ENCODE measurements at places on chromosomes 2 and 18. TPM values are rescaled to one million over a fixed set of nuclear protein-coding genes. Genes with fewer than 3 reads are reported as not detected.

- no peaks in the 10 kb centered on the region for H3K4me1 ChIP-seq
- H3K4me3 ChIP-seq: no peak overlapping the region
- peaks cover 5% of the 10 kb centered on the region for H3K36me3 ChIP-seq
- H3K27ac ChIP-seq: no peak overlapping the region
- no peaks in the 10 kb centered on the region for H3K27me3 ChIP-seq
Observed at GRCh38 chr2:201436141-201436540, 15.1 kb downstream of the TRAK2 start.

DNA sequence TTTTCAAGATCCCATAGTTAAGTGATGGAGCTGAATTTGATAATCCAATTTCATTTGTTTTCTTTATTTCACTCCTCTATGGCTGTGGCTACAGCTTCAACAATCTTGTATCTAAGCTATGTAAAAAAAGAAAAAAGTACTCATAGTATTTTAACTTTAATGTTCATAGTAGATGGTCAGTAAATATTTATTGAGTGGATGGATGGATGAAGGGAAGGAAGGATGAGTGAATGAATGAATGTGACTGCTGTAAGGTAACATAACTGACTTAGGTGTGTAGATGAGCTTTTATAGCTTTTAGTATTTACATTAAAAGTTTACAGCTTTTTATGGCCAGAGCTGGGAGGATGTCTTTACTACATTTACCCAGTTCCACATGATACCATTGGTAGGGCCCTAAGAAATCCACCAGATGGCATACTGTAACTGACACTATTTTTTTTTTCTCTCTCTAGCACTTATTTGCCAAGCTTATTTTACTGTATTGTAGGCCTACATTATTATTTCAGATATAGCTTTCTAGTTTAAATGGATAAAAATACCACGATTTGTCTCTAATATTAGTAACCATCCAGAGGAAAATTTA lies 13.4 kb upstream of the HRH4 start:
- H3K4me3 ChIP-seq: no peak overlapping the region
- DNase-seq: no peak
- H3K27me3 ChIP-seq: no peaks in the 10 kb centered on the region
- H3K4me1 ChIP-seq: no peaks in the 10 kb centered on the region
- H3K36me3 ChIP-seq: no peaks in the 10 kb centered on the region

- peaks cover 13% of the 10 kb centered on the region for H3K4me1 ChIP-seq
- no peaks in the 10 kb centered on the region for H3K27me3 ChIP-seq
- no peak for DNase-seq
Observed at GRCh38 chr18:40944576-40944975, 1010.5 kb upstream of the PIK3C3 start.

DNA sequence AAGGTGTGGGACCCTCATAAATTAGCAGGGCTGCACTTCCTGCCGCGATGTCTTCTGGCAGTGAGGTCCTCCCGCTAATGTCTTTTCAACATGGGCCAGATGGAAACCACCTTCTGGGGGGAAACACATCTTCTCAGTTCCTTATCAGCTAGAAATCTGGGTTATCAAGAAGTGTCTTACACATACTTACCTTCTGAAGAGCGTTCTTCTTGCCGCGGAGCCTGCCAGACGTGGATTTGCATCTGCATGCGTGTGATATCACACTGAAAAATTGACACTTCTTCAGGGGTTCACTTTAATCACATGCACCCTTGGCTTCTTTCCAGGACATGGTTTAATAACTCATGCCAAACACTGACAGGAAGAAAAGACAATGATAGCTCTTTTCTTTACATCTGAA lies 163.5 kb upstream of the SOX11 start:
- H3K27me3 ChIP-seq: peaks cover 6% of the 10 kb centered on the region
- H3K36me3 ChIP-seq: no peaks in the 10 kb centered on the region
- peaks cover 14% of the 10 kb centered on the region for H3K4me1 ChIP-seq
- no peak overlapping the region for H3K4me3 ChIP-seq

- H3K27ac ChIP-seq: no peak overlapping the region
- H3K27me3 ChIP-seq: peaks cover 13% of the 10 kb centered on the region
- H3K36me3 ChIP-seq: peaks cover 26% of the 10 kb centered on the region
Observed at GRCh38 chr2:128422571-128422970, 103.9 kb upstream of the HS6ST1 start.

DNA sequence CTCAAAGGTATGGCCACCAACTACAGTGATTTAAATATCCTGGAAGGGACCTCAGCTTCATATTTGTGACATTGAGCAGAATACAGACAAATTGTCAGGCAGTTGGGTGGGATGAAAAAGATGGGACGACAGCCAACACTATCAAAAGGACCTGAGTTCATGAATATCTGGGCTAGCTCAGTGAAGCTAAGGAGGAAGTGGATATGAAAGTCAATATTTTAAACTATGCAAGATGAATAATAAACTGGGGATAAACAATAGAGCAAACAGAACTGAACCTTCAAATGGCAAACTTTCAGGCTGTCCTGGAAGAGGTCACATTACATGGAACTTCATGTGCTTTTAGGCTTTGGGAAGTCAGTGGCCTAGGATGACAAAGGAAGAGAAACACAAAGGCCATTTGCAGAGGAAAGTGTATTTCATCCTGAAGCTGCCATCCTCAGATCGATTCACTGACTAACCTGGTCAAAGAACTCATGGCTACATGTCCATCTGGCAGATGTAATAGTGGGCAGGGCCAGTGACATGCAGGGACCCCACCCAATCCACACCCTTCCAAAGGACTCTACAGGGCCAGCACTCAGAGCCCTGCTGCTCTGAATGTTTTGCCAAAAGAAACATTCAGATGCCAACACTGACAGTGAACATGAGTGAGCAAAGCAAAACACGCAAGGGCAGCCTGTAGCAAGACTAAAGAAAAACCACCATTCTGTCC lies 175.7 kb downstream of the ETAA1 start:
- H3K27me3 ChIP-seq: no peaks in the 10 kb centered on the region
- no peaks in the 10 kb centered on the region for H3K36me3 ChIP-seq
- no peaks in the 10 kb centered on the region for H3K4me1 ChIP-seq
- H3K4me3 ChIP-seq: no peak overlapping the region

Gene POLE4
- 22.1 TPM for total RNA-seq

Gene C2orf66
- total RNA-seq: 0.34 TPM

Gene KLHL41
- not detected for total RNA-seq
